ENCODE measurements at places on chromosomes 3 and 15. TPM values are rescaled to one million over a fixed set of nuclear protein-coding genes. Genes with fewer than 3 reads are reported as not detected.

SERPINI1 gene
- 1.3 TPM for total RNA-seq

GRCh38 chr15:23850666-23851065 lies 163.6 kb upstream of the NDN start:
- no peak for DNase-seq
- no peaks in the 10 kb centered on the region for H3K27me3 ChIP-seq
- no peak overlapping the region for H3K27ac ChIP-seq
- H3K36me3 ChIP-seq = no peaks in the 10 kb centered on the region
- H3K4me1 ChIP-seq = no peaks in the 10 kb centered on the region

- no peaks in the 10 kb centered on the region for H3K4me1 ChIP-seq
- H3K27ac ChIP-seq = no peak overlapping the region
- H3K36me3 ChIP-seq = peaks cover 9% of the 10 kb centered on the region
- no peak overlapping the region for H3K4me3 ChIP-seq
- H3K27me3 ChIP-seq = no peaks in the 10 kb centered on the region
These were observed 49.9 kb upstream of the ADCY5 start for GRCh38 chr3:123498761-123499160.

- H3K27me3 ChIP-seq = no peaks in the 10 kb centered on the region
- H3K36me3 ChIP-seq = no peaks in the 10 kb centered on the region
- no peak overlapping the region for H3K4me3 ChIP-seq
- H3K4me1 ChIP-seq = peaks cover 12% of the 10 kb centered on the region
- H3K27ac ChIP-seq = no peak overlapping the region
- DNase-seq = no peak
These were observed 34.5 kb downstream of the NPTN start for GRCh38 chr15:73598530-73599160.

- no peaks in the 10 kb centered on the region for H3K4me1 ChIP-seq
- H3K27me3 ChIP-seq = no peaks in the 10 kb centered on the region
- H3K27ac ChIP-seq = no peak overlapping the region
- no peak for DNase-seq
These were observed 14.5 kb upstream of the CAPN3 start for GRCh38 chr15:42344763-42345162.

Data from naive thymus-derived CD4-positive, alpha-beta T cell (primary cell).